Sciatic nerve (tissue), 2 donors: ENCODE measurements at places on chromosomes 5 and 9. TPM values are rescaled to one million over a fixed set of nuclear protein-coding genes. Genes with fewer than 3 reads are reported as not detected.

The ENTPD8 gene
- total RNA-seq, result not detected

The SHC3 gene
- total RNA-seq, result 5.3 TPM

The CTXN3 gene
- not detected for total RNA-seq

The CREBRF gene
- total RNA-seq, result 56.6 TPM

The ALDH1B1 gene
- total RNA-seq, result 9.3 TPM

The TLX3 gene
- total RNA-seq, result not detected

The PNPLA7 gene
- 18.3 TPM for total RNA-seq

The LRRC26 gene
- total RNA-seq, result not detected

The GRIA1 gene
- 1.4 TPM for total RNA-seq

The ZNF354B gene
- 29.0 TPM for total RNA-seq

The PCDHB2 gene
- total RNA-seq, result 3.8 TPM

The CMBL gene
- 17.5 TPM for total RNA-seq

The SH2D3C gene
- 22.6 TPM for total RNA-seq

The CYLC2 gene
- not detected for total RNA-seq

The FBP1 gene
- total RNA-seq, result 13.6 TPM

The PCDHGB2 gene
- 10.2 TPM for total RNA-seq

The TRIM14 gene
- 12.6 TPM for total RNA-seq

The RAI14 gene
- total RNA-seq, result 147 TPM

The TMEM232 gene
- total RNA-seq, result 8.1 TPM

The MYMK gene
- total RNA-seq, result not detected

The STPG3 gene
- not detected for total RNA-seq
